ENCODE measurements at places on chromosomes 1 and 21. TPM values are rescaled to one million over a fixed set of nuclear protein-coding genes. Genes with fewer than 3 reads are reported as not detected.

THBS3 gene
- 22.1 TPM for polyA plus RNA-seq

DNA sequence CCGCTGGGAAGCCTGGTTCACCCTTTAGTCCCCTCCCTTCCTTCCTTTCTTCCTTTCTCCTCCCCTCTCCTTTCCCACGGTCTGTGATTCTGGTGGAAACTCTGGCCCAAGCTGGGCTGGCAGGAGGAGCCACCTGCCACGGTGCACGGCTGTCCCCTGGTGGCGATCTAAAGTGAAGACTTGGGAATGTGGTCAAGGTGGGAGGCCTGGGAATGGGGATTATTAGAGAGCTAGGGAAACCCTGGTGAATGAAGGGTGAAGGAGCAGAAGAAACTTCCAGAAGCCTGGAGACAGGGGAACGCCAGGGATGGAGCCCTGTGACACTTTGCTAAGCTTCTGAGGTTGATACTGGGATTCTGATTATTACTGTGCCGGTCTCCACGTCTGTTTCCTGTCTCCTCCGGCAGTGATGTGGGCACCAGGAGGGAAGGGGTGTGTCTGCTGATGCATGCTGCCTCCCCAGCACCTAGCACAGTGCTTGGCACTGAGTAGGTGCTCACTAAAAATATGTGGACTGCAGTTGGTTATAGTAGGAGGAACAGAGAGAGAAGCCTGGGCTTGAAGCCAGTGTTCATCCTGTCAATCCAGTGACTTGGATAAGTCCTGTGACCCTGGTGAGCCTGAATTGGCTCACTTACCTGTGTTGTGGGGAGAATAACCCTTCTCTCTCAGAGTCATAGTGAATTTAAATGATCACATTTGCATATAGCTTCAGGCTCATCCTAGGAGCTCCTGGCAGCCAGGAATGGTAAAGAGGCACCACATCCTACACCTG lies 71.2 kb upstream of the NBPF3 start:
- DNase-seq, result peak; percentile 84
- no peaks in the 10 kb centered on the region for H3K27me3 ChIP-seq
- H3K36me3 ChIP-seq, result no peaks in the 10 kb centered on the region
- no peaks in the 10 kb centered on the region for H3K4me1 ChIP-seq
- H3K27ac ChIP-seq, result no peak overlapping the region

- no peaks in the 10 kb centered on the region for H3K27me3 ChIP-seq
- H3K4me3 ChIP-seq, result no peak overlapping the region
- DNase-seq, result peak; percentile 84
- H3K36me3 ChIP-seq, result no peaks in the 10 kb centered on the region
These were observed 14.8 kb upstream of the PIGM start for GRCh38 chr1:160046494-160047110.

DNA sequence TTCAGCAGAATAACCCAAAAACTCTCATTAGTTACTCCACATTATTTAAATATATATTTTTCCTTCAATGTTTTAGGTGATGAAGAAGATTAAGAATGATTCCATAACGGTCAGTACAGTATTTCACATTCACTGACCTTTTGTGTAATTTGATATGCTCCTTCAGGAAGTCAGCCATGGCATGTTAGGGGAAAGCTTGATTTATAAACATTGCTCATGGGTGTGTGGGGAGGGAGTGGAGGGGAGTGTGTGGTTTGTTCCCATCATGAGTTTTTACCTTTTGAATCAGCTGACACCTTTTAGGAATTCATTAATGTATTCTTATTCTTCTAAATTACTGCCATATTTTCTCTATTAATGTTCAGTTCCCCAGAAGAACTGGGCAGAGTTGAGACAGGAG lies 240.2 kb downstream of the ATG4C start:
- no peak overlapping the region for H3K4me3 ChIP-seq
- H3K27me3 ChIP-seq, result no peaks in the 10 kb centered on the region
- no peak overlapping the region for H3K27ac ChIP-seq

DNA sequence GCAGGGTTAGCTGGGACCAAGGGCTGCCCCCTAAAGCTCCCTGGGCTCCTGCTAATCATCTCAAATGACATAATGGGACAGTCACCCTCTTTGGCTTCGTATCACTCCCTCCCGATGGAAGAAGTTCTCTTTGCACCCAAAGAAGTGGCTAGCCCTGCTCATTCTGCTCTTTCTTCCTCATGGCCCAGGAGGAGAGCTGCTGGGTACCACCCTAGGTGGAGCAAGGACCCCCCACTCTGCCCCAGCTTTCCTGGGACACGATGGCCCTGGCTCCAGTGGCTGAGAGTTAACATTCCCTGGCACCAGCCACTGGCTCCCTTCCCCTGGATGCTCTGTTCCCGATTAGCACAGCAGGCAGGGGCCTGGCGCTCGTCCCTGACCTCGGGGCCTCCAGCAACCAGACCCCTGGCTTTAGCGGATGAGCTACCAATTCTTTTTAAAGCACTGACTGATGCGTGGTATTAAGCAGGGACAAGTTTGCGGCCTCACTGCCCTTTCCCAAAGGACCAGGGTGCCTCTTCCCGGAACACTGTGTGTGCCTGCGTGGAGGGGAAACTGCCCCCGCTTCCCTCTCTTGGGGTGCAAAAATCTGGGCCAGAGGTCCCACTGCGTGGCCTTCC lies 1.2 kb downstream of the MYOM3 start:
- H3K27me3 ChIP-seq, result peaks cover 4% of the 10 kb centered on the region
- no peaks in the 10 kb centered on the region for H3K4me1 ChIP-seq
- H3K4me3 ChIP-seq, result no peak overlapping the region
- no peaks in the 10 kb centered on the region for H3K36me3 ChIP-seq
- peak overlapping the region; percentile 90 for H3K27ac ChIP-seq

GRCh38 chr21:30146558-30147282 lies 19.9 kb downstream of the CLDN17 start:
- H3K4me1 ChIP-seq, result no peaks in the 10 kb centered on the region
- H3K27me3 ChIP-seq, result no peaks in the 10 kb centered on the region
- H3K4me3 ChIP-seq, result no peak overlapping the region
- H3K36me3 ChIP-seq, result no peaks in the 10 kb centered on the region
- H3K27ac ChIP-seq, result no peak overlapping the region

- H3K36me3 ChIP-seq, result no peaks in the 10 kb centered on the region
- no peaks in the 10 kb centered on the region for H3K4me1 ChIP-seq
- no peak overlapping the region for H3K4me3 ChIP-seq
- no peaks in the 10 kb centered on the region for H3K27me3 ChIP-seq
- H3K27ac ChIP-seq, result no peak overlapping the region
These were observed 319.1 kb upstream of the SGIP1 start for GRCh38 chr1:66214901-66215300.
